Thoracic aorta (tissue), 2 donors: ENCODE measurements at places on chromosomes 6 and 20. TPM values are rescaled to one million over a fixed set of nuclear protein-coding genes. Genes with fewer than 3 reads are reported as not detected.
A peak's percentile ranks its signal among the peaks of the same experiment; 100 is the strongest.

DNA sequence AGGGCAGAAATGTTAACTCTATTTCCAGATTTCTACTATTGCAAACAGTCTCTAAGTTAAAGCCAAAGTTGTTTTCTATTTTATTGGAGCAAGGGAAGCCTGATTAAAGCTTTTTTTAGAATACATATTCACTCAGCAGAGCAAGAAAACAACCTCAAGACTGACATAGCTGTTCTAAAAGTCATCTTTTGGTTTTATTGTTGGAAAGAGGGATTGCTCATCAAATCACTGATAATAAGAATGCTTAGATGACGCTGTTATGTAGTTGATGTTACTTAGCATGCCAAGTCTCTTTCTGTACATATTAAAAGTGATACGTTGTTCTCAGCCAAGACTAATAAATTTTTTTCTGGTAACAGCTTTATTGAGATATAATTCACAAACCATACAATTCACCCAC lies 172.6 kb upstream of the LAMA2 start:
- DNase-seq, result no peak

- DNase-seq, result no peak
Measured at GRCh38 chr20:49583343-49583668, 15.4 kb upstream of the PTGIS start.

DNA sequence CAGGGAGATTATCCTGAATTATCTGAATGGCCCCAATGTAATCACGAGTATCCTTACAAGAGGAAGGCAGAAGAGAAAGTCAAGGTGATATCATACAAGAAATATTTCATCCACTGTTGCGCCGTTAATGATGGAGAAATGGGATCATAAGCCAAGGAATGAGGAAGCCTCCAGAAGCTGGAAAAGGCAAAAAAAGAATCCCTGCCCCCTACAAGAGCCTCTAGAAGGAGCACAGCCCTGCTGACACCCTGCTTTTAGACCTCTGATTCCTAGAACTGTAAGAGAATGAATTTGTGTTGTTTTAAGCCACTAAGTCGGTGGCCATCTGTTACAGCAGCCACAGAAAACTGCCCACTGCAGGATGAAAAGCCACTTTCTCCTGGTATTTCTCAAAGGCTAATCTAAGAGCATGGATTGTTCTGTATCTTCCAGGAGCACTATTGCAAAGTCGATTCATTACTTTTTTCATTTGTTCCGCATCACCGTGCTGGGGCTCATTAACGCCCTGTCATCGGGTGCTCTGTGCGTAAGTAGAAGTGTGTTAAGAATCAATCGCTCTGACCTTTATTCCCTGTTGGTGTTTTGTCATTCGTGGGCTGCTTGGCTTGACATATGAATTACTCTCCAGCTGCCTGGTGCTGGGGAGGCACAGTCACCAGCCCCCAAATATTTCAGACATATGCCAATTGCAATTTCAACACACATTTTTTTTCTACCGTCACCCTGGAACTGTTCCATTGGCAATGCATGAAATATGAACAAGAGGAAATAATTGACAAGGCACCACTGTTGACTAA lies 117.0 kb downstream of the PCSK2 start:
- DNase-seq, result no peak

Gene SCRT2
- total RNA-seq, result not detected

Gene GPX5
- total RNA-seq, result not detected

GRCh38 chr6:35943390-35943789 lies 22.5 kb upstream of the SRPK1 start:
- no peak for DNase-seq

- DNase-seq, result no peak
Measured at GRCh38 chr6:36430351-36430750, 12.3 kb downstream of the PXT1 start.

DNA sequence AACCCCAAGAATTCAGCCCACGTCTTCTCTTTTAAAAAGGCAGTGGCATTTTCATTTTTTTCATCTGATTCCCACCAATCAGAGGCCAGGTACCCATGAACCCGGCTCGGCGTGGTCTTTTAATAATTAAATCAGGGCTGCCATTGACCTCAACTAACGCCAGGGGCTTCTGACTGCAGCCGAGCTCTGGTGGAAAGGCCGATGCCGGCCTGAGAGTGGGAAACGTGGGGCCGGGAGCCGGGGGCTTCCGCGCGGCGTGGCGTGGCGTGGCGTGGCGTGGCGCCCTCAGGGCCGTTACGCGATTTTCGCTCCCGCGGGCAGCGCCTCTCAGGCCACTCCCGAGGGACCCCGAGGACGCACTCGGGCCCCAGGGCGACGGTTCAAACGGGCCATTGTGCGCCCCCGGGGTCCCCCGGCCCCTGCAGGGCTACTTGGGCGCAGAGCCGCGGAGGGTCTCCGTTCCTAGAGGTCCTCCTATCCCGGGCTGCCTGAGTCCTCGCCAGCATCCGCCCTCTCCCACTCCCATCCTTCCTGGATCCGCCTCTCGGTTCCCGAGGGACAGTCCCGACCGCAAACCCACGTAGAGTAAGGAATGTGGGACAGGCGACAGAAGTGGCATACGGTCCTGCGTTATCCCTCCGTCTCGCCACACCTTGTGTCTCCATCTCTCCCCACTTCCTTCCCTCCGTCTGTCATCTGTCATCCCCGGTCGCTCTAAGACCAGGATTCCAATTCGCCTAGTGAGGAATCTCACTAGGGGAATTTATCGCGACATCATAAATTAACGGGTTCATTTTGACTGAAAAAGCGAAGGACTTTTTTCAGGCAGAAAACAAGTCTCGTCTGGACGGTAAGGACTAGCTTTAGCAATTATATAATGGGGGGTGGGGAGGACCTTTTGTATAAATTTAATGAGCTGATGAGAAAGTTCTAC lies 876 bp upstream of the TBPL1 start:
- DNase-seq, result peak; percentile 28

Gene CAGE1
- not detected for total RNA-seq

Gene CST11
- not detected for total RNA-seq

Gene PRKN
- total RNA-seq, result 10.4 TPM

Gene DOK5
- 8.3 TPM for total RNA-seq

Gene RBBP8NL
- total RNA-seq, result not detected

GRCh38 chr6:22363714-22364239 lies 66.9 kb upstream of the PRL start:
- DNase-seq, result no peak

DNA sequence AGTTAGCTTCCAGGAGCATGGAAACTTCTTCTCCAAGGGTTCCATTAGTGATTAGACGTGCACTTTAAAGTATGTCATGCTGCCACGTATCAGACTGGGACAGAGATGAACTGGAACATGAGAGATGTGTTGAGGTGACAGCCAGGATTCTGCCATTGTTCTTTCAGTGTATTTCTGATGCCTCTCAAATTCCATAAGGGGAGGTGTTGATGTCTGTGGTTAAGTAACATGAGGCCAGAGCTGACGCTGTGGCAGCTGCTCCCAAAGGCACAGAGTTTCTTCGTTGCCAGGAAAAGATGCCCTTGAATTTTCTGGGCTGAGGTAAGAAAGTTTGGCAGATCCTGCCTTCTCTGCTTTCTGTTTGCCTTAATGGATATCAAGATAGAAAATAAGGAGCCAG lies 63.5 kb downstream of the TRMT6 start:
- DNase-seq, result no peak

- no peak for DNase-seq
Measured at GRCh38 chr6:100808638-100809275, 72.4 kb downstream of the ASCC3 start.

Gene SLC22A7
- total RNA-seq, result not detected

- DNase-seq, result no peak
Measured at GRCh38 chr20:62318400-62319345, 15.9 kb downstream of the ADRM1 start.
